ENCODE measurements at places on chromosomes 6 and 20.

- DNase-seq, result no peak
Measured at GRCh38 chr6:35412102-35412501, 40.0 kb upstream of the FANCE start.

- DNase-seq, result no peak
Measured at GRCh38 chr20:9038791-9039535, 29.9 kb upstream of the PLCB4 start.

DNA sequence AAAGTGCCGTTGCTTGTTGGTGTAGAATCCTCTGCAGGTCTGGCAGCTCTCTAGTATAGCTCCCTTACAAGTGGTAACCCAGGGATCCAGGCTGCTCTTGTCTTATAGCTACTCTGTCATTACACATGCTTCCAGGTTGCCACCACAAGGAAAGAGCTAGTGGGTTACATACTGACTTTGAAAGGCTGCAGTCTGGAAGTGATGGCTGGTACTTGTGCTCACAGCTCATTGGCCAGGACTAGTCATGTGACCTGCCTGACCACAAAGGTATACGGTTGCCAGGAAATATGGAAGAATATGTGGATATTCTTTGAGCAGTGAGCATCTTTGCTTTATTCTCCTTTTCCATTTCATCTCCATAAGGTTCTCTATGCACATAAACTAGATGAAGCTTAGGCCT is 46.0 kb downstream of the RREB1 start:
- no peak for DNase-seq

DNA sequence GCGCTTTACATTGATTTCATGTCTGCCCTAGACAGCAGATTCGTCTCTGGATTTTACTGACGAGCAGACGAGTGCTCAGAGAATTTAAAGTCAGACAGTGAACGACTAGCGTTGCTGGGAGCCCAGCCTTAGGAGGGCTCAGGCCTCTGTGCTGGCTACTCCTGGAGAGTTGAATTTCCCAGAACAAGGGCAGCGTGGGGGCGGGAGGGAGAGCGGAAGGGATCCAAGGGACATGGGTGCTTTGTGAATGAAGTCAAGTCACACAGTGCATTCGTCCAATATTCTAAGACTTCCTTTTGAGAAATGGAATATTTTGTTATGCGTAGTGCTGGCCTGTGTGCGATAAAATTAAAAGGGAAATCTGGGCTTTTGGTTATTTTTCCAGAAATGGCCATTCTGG is 126.5 kb downstream of the MYLK4 start:
- no peak for DNase-seq

GRCh38 chr6:21713481-21713880 is 119.9 kb downstream of the SOX4 start:
- DNase-seq, result peak; percentile 14

- DNase-seq, result no peak
Measured at GRCh38 chr6:162705736-162706135, 21.8 kb downstream of the PRKN start.

DNA sequence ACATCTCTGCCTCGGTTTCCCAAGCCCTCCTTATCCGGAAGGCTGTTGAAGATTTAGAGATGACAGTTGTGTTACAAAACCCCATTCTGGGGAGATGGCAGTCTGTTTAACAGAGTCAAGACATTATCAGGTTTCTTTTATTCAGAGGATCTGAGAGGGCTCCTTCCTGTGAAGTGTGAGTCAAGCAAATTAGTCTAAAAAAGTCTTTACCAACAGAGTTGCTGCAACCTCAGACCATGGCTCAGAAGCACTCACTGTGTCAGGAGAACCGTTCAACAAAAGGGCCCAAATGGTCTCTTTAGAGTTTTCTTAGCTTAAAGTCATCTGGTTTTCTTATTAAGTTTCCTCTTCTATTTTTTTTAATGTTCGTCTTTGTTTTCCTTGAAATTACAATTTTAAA is 717.8 kb downstream of the EPM2A start:
- DNase-seq, result no peak

GRCh38 chr6:32195902-32196681 is 3.6 kb upstream of the GPSM3 start:
- peak; percentile 81 for DNase-seq

DNA sequence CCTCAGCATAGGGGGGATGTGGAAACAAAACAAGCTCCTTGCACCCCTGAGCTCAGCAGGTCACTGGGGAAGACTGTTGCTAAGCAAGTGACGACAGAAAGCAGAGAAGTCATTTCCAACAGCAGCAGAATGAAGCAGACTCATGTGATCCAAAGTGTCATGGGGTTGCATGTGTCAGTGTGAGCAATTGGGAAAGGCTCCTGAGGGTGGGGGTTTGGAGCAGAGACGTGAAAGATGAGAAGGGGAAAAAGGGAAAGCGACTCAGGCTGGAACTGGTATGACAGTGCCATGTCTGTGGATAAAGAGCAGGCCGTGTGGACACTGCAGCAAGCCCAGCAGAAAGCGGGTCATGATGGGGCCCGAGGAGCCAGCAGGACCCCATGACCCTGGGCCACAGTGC is 363.9 kb downstream of the PREX1 start:
- no peak for DNase-seq

GRCh38 chr6:132354517-132355167 is 46.6 kb downstream of the MOXD1 start:
- DNase-seq, result peak; percentile 1

DNA sequence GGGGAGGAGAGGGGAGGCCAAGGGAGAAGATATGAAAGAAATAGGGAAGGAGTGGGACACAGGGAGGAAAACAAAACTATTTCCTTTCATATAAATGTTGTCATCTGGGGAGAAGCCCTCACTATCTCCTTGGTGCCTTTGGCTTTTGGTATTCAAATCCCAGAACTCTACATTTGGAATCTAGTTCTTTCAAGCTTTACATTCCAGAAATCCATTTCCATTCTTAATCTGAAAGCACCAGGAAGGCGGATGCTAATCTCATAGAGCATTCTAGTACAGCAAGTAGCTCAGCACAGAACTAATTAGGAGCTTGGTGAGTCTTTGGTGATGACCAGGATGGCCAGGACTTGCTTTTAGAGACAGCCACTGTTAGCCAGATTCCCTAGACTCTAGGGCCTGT is 177.9 kb downstream of the KIF16B start:
- no peak for DNase-seq

- DNase-seq, result no peak
Measured at GRCh38 chr20:59788196-59788735, 145.2 kb downstream of the SYCP2 start.

- DNase-seq, result no peak
Measured at GRCh38 chr6:69105288-69105687, 470.2 kb downstream of the ADGRB3 start.

DNA sequence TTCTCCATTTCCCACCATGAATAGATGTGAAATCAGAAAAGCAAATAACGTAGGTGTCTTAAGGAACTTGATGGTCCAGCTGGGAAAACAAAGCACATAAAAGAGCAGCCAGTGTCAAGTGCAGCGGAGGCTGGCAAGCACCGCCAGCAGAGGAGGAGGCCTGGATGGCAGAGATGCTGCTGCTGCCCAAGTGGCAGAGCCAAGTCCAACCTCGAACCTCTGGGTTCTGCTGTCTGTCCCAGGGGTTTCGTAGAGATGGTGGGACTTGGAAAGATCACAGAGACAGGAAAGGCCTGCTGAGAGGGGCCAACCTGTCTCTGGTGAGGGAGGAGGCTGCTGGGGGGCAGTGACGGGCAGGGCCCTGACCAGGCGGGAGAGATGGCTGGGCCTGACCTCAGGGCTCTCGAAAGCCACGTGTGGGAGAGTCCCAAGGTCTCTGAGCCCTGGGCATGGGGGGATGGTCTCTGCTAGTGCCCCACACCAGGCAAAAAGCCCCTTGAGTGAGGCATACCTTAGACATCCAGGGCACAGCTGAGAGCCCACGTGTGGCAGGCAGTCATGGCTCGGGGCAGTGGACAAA is 77.3 kb downstream of the TCP11 start:
- DNase-seq, result no peak

- no peak for DNase-seq
Measured at GRCh38 chr20:5716953-5717352, 33.2 kb upstream of the SHLD1 start.

GRCh38 chr6:68760485-68760884 is 125.4 kb downstream of the ADGRB3 start:
- DNase-seq, result no peak

DNA sequence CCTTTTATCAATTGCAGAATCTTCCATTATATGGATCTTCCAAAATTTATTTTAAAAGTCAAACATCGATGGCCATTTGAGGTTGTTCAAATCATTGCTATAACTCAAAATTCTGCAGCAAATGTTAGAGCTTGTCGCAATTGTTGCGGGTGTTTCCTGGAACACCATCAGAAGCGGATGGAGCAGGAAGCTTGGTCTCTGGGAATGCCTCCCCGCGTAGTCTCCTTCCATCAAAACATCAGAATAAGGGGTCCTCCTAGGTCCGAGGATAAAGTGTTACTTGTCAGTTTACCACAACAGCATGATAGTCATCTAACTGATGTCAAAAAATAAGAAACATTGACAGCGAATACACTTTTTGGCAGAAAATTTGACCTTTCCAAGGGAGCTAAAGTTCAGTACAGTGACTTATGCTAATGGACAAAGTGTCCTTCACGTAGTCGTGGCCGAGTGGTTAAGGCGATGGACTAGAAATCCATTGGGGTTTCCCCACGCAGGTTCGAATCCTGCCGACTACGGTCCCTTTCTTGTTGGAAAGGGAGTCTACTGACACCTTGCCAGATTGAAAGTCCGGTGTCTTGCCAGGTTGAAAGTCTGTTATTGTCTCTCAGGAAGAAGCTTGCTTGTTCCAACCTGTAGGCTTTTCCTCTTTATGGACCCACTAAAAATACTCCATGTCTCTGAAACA is 59.0 kb upstream of the ZNF184 start:
- no peak for DNase-seq

GRCh38 chr20:25282796-25283195 is 34.9 kb downstream of the PYGB start:
- DNase-seq, result no peak

DNA sequence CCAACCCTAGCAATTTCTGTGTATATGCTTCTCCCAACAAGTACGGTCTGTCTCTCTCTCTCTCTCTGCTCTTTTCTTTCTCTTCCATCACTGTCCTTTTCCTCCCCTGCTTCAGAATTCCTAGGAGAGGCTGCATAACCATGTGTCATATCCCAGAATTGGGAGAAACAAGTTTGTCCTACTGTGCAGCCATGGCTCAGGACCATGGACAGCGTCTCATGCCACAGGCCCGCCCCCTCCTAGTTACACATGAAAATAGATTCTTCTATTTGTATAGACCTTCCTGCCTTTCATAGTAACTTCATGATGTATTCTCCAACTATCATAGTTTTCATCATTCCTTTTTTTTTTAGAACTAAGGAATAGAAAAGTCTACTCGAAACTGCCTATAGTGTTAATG is 98.0 kb downstream of the FNDC1 start:
- no peak for DNase-seq

DNA sequence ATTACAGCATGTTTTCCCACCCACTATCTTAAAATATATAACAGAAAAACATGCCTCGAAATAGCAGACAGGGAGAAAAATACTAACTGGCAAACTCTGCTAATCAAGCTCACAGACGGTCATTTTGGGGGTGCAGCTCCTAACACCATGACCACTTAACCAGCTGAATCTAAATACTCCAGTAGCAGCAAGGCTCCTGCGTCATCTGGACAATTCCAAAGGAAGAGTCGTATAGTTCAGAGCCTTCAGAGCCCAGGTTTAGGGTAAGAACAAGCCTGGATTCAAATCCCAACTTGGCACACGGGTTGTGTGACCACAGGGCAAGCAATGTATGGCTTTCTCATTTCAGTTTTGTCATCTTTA is 81.3 kb upstream of the COL21A1 start:
- DNase-seq, result no peak

- DNase-seq, result no peak
Measured at GRCh38 chr6:56076033-56076432, 171.3 kb downstream of the COL21A1 start.

DNA sequence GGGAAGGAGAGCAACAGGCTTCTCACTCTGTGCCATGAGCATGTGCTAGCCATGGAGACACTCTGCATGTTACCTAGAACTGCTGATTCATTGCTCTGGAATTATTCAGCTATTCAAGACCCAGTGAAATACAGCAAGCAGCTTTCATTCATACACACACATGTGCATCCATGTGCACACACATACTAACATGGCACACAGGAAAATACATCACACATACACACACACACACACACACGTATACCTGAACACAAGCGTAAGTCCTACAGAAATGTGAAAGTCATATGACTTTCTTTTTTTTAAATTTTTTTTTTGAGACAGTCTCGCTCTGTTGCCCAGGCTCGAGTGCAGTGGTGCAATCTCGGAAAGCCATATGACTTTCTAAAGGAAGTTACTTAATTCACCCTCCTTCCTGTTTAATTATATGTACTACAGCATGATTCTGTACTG is 108.2 kb upstream of the NFATC2 start:
- DNase-seq, result peak; percentile 86

- peak; percentile 27 for DNase-seq
Measured at GRCh38 chr20:21147593-21147992, 21.7 kb downstream of the KIZ start.

DNA sequence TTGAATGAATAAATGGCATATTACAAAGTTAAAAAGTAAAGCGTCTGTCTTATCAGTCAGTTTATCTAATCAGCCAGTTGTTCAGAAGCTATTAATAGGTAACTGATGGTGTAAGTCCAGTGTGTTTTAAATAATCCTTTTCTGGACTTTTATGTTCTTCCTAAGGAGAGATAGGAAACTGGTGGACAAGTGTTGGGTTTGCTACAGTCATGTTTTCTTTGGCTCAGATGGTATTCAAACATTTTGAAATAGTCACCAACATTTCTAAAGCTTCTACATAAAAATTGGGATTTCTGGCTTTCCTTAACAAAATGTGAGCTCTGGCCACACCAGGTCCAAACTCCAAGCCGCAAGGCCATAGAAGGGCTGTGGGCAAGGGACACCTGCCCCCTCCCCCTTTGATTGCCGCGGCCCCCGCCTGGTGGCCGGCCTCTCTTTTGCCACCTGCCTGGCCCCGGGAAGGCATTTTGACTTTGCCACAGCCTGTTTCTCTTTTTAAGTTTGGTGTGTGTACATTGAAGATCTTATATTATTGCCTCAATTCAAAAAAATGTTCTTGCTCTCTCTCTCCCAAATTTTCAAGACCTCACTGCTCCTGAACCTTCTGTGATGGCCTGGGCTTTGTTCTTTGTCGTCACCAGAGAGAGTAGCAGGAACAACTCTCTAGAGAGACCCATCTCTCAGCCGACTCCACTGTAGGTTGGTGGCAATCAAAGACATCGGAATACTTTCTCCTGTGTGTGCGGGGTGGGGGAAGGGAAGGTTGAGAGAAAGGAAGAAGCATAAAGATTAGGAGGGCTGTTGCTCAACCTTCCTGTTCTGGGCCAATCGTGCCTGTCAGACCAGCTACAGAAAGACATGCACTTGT is 84.0 kb upstream of the ZNF217 start:
- no peak for DNase-seq

GRCh38 chr6:17635568-17635967 is 35.5 kb downstream of the FAM8A1 start:
- no peak for DNase-seq

- DNase-seq, result no peak
Measured at GRCh38 chr6:21752054-21752811, 158.7 kb downstream of the SOX4 start.
